ENCODE measurements at places on chromosomes 16 and 17. TPM values are rescaled to one million over a fixed set of nuclear protein-coding genes. Genes with fewer than 3 reads are reported as not detected.

GRCh38 chr16:30748634-30749445 lies 615 bp downstream of the PHKG2 start:
- peak; percentile 80 for DNase-seq

Gene NXPH3
- 0.31 TPM for polyA plus RNA-seq

DNA sequence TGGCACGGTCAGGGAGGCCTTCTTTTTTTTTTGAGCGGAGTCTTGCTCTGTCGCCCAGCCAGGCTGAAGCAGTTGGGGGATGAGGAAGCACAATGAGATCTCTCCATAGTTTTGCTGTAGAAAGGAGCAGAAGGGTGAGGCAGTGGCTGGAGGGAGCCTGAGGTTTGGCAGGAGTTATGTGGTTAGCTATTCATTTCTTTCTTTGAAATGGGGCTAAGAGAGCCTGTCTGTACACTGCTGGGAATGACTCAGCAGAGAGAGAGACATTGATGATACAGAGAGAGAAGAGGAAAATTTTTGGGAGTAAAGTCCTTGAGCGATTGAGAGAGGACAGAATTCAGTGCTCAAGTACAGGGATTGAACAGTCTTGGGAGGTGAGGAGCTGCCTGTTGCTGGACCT lies 22.1 kb downstream of the NOS2 start:
- DNase-seq: no peak

DNA sequence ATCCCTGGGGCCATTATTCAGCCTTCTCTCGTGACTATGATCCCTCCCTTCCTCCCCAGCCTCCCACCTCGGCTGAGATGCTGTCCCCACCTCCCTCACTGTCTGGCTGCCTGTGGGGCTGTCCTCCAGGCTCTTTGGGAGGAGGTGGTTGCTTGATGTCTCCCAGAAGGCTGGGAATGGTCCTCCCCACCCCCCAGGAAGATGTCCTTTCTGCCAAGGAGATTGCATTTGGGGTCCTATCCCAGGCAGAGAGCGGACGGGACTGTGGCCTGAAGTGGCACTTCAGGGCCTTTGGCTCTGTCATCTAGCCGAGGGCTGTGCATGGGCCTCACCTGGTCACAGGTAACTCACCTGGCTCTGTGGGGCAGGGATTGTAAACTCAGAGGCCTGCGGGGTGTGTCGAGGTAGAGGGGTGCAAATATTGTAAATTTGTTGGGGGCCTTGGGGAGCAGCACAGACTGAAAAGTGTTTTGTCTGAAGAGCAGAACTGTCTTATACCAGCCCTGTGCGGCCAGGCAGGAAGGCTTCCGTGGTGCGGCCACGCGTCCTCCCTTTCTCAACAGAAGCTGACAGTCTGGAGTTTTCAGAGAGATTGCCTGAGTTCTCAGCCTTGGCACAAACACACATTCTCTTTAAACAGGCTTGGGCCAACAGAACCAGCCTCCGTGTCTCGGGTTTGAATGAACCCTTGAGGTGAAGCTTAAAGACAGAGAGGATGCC lies 177.9 kb downstream of the SEC14L1 start:
- DNase-seq: peak; percentile 24

Gene RANBP10
- 12.1 TPM for polyA plus RNA-seq

GRCh38 chr17:5511401-5512225 lies 25.2 kb downstream of the MIS12 start:
- no peak for DNase-seq

- DNase-seq: no peak
Observed at GRCh38 chr17:36752096-36752888, 150.9 kb downstream of the MRM1 start.

Gene USP43
- polyA plus RNA-seq: 0.07 TPM

All from SK-N-SH (cell line).